ENCODE measurements at places on chromosomes 16 and 17.
A peak's percentile ranks its signal among the peaks of the same experiment; 100 is the strongest.

GRCh38 chr17:80838311-80839025, 153.2 kb upstream of the CHMP6 start:
- DNase-seq = no peak

DNA sequence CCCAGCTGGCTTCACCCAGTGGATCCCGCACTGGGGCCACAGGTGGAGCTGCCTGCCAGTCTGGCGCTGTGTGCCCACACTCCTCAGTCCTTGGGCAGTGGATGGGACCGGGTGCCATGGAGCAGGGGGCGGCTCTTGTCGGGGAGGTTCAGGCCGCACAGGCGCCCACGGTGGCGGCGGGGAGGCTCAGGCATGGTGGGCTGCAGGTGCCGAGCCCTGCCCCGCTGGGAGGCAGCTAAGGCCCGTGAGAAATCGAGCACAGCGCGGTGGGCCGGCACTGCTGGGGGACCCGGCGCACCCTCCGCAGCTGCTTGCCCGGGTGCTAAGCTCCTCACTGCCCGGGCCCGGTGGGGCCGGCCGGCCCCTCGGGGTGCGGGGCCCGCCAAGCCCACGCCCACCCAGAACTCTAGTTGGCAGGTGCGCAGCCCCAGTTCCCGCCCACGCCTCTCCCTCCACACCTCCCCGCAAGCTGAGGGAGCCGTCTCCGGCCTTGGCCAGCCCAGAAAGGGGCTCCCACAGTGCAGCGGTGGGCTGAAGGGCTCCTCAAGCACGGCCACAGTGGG, 26.6 kb downstream of the CCDC42 start:
- no peak for DNase-seq

- no peak for DNase-seq
These were observed 3.9 kb upstream of the WFIKKN1 start for GRCh38 chr16:626787-627453.

GRCh38 chr17:72358465-72358864, 237.6 kb downstream of the SOX9 start:
- no peak for DNase-seq

DNA sequence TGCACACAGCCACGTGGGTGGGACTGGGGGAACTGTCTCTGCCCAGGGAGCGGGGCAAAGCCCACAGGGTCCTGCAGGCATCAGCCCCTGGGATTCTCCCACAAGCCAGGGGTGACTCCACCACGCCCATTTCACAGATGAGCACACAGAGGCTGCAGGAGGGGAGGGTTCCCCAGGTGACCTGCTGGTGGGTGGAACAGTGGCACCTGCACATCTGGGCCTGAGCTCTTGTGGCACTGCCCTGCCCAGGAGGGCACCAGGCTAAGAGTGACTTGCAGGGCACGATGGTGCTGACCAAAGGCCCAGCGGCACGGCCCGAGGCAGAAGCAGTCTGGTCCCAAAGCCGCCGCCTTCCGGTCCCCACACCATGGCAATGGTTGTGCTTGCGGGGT, 23.9 kb downstream of the PIEZO1 start:
- no peak for DNase-seq

- DNase-seq = no peak
These were observed 14.9 kb upstream of the C16orf54 start for GRCh38 chr16:29760567-29761279.

DNA sequence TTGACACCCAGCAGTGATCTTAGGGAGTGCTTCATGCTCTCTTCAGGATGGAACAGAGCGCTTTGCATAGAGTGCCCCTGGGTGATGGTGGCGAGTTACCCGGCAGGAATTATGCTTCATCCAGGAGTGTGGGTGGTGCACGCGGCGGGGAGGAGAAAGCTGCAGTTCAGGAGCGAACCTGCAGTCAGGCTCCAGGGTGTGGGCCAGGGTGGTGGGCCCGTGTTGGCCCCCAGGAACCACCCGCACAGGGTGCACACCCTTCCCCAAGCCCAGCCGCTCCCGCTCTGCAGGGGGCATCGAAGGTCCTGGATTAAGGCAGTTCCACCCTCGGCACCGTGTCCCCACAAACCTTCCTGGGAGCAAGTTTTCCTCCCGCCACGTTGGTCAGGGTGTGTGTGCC, 3.9 kb downstream of the RAB40C start:
- no peak for DNase-seq

DNA sequence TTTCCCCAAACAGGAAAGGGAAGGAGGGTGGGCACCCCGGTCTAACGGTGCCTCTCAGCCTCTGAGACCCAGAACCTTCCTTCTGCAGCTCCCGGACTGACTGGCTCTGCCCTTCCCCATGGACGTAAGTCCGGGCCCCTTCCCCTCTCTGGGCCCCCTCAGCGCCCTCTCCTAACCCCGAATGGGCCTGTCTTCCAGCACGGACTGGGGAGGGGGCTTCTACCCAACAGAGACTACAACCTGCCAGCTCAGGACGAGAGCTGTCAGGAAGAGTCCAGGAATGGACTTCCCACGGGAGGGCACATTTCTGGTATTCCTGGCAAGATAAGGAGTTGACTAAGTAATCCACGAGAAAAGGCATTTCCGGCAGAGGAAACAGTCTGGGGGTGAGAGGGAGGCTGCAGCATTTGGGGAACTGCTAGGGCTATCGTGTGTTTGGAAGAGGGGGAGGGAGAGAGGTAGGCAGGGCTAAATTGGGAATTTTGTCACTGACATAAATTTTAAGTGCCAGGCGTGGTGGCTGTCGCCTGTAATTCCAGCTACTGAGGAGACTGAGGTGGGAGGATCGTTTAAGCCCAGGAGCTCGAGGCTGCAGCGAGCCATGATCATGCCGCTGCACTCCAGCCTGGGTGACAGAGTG, 12.1 kb upstream of the ALDOA start:
- DNase-seq = peak; percentile 61

DNA sequence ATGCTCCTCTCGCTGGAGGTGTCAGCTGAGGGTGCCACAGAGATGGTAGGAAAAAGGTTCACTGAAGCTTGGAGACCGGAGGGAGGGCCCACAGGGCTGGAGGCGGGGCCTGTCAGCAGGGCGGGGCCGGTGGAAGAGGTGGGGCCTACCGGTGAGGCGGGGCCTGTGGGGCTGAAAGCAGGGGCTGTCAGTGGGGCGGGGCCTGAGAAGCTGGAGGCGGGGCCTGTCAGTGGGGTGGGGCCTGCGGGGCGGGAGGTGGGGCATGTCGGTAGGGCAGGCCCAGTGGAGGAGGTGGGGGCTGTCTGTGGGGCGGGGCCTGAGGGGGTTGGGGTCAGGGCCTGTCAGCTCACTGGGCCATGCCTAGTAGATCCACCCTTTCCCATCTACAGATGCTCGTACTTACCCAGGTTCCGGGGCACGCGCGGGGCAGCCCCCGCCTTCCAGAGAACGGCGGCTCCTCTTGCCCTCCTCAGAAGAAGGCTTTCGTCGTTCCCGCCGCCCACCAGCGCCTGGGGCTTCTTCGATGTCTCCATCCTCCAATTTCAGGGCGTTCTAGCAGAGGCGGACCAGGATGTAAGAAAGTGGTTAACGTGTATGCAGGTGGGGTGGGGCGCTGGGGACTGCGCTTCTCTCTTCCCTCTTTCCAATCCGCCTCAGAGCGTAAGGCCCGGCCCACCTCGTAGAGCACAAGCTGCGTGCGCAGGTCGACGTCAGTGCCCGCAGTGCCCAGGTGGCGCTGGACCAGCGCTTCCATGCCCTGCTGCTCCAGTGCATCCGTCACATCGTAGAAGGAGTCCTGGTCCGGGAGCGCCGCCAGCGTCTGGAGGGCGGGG, 9.8 kb downstream of the TMEM208 start:
- peak; percentile 49 for DNase-seq

DNA sequence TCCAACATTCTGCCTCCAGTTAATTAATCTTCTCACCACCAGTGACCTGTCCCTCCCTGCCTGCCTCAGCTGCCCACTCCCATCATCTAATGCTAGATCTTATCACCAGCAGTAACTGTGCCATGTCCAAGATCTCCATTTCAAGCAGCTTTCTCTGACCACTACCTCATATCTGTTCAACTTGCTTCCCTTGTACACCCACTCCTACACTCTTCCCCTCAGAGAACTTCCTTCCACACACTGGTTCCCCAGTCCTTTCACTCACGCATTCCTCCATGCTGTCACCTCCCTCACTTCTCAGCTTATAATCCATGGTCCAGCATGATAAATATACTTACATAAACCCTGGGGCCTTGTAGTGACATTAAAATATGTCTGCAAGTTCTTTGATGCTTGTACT, 31.8 kb upstream of the DYNLL2 start:
- no peak for DNase-seq

DNA sequence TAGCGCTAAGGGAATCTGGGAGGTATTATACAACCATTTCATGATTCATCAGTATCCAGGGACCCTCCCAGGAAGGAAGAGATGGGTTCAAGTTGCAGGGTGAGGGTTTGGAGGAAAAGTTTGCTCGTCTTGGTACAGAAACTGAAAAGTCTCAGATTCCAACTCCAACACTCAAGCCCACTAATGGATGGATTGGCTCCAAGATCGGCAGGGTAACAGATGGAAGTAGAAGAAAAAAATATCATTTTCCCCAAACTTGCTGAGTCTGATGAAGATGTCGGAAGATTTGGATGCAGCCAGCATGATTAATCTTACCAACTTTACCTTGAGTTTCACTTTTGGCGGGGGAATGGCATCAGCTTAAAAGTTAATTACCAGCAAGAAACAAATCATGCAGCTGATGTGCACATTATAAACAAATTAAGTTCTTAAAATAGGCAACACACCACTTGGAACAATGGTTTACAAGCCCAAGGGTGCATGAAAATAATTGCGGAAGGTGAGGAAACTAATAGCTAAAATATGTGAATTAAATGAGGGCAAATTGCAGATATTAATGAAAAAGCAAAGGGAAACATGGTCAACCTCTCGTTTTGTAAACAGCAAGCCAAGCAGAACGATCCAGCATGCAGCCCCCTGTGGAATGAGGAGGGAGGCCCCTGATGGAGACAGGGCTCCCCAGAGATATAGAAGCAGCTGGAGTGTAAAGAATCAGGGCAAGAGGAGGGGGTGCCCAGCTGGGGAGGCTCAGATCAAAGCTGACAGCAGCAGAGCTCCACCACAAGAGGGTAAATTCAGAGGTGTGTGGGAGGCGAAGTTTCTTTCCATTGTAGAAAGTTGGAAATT, 44.1 kb upstream of the GRIN2A start:
- no peak for DNase-seq

DNA sequence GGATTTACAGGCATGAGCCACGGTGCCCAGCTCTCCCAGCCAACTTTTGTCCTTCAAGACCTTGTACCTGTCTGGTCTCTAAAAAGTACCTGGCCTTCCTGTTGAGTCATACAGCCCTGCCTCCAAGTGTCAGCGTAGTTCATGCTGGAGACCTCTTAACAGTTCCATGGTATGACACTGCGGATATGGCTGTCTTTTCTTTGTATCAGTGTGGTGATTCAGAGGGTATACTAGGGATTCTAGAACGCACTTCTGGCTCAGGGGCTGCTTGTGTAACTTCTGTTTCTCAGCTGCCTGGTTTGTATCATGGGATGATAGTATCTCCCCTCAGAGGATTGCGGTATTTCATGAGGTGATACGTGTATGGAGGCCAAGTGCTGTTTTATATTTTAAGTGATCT, 2.0 kb upstream of the TMEM11 start:
- DNase-seq = no peak

DNA sequence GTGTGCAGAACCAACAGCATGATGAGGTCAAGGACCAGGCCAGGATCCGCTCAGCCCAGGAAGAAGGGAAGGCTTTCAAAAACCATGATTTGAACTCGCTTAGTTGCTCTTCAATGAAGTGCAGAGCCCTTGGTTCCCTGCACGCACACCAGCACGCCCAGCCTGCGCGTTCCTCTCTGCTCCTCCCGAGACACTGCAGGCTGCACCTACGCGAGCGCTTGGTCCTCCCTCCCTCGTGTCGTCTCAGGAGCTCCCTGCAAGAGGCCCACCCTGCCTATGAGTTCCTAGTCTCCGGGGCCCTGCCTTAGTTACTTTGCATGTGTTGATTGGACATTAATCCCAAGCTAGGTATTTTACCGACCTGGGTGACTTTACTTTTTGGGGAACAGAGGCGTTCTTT, 132.9 kb upstream of the TNRC6C start:
- DNase-seq = no peak

- DNase-seq = no peak
These were observed 40.3 kb downstream of the MEAK7 start for GRCh38 chr16:84464116-84464515.

DNA sequence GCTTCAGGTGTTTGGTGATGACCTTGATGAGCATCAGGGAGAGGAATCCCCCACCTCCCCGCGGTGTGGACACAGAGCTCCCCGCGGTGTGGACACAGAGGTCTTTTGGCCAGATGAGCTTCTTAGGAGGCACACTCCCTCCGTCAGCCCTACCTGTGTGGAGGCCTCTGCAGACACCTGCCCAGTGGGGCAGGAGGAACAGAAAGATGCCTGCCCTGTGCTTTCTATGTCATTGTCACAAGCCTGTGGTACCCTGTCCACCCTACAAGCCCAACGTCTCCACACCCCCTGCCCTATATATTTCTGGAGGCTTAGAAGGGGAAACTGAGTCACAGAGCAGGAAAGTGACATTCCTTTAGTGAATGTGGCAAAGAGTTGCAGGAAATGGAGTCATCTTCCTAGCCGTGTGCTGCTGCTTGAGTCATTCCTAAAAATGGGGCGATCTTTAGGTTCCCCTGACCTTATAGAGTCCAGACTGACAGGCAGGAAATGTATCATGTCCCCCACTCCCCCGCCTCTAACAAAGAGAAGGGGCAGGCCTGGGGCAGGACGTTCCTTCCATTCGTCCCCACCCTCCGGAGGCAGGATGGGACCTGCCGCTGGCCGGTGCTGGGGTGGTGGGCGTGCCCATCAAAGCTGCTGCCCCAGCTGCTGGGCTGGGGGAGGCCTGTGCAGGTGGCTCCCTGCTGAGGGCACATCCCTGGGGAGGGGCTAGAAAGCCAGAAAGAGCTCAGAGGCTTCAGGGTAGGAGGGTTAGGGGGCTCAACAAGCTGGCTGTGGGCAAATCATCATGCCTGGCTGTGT, 1.0 kb upstream of the C16orf74 start:
- peak; percentile 33 for DNase-seq

DNA sequence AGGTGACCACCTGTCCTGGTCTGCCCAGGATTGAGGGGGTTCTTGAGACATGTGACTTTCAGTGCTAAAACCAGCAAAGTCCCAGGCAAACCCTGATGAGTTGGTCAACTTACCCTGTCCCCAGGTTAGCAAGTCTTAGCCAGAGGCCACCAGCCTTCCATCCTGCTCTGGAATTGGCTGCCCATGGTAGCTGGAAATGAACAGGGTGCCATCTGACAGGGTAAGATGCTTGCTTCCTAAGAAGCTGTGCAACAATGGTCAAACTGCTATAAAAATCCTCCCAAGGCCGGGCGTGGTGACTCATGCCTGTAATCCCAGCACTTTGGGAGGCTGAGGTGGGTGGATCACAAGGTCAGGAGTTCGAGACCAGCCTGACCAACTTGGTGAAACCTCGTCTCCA, 22.8 kb upstream of the MTMR4 start:
- DNase-seq = no peak

DNA sequence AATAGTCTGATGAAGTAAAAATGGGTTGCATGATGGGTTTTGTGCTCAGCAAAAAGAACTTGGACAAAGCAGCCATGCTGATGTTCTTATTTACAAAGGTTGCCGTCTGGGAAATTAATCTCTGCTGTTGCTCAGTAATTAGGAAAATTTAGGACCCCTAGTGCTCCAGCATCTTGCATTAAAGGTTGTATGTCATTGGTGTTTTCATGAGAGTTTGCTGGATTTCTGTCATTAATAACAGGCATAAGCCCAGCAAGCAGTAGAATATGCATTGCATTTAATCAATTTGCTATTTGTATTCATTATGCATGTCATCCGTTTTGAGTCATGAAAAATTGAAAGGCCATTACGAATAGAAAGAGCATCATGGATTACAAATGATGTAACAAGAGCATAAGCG, 45.3 kb upstream of the C16orf78 start:
- no peak for DNase-seq

- DNase-seq = no peak
These were observed 162.4 kb upstream of the CHMP6 start for GRCh38 chr17:80829166-80829813.

GRCh38 chr17:1461198-1461944, 5.3 kb upstream of the CRK start:
- no peak for DNase-seq
